Activated T-cell treated with anti-CD3 and anti-CD28 coated beads, Interleukin-2, amount 50 U/mL, for 24 hours (primary cell): ENCODE measurements at places on chromosomes 3 and 15.

- DNase-seq, result no peak
Measured at GRCh38 chr3:21938267-21938681, 187.3 kb upstream of the ZNF385D start.

DNA sequence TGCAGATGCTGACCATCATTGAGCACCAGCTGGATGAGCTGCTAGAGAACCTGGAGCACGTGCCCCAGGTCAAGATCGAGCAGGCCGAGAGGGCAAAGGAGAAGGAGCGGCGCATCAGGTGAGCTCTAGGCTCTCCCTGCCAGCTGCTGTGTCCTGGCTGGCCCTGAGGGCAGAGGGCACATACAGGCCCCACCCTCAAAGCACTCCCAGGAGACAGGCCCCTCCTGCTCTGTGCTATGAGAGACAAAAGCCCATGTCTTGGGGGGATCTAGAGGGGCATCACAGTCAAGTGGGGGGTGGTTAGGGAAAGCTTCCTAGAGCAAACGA is 39.5 kb downstream of the CFAP100 start:
- DNase-seq, result no peak

GRCh38 chr3:23067116-23067515 is 136.0 kb upstream of the UBE2E2 start:
- DNase-seq, result no peak

GRCh38 chr3:27293939-27294338 is 75.2 kb downstream of the NEK10 start:
- DNase-seq, result no peak

GRCh38 chr3:111627092-111627491 is 31.9 kb upstream of the ZBED2 start:
- DNase-seq, result no peak

- no peak for DNase-seq
Measured at GRCh38 chr15:25741256-25741580, 121.9 kb downstream of the ATP10A start.

DNA sequence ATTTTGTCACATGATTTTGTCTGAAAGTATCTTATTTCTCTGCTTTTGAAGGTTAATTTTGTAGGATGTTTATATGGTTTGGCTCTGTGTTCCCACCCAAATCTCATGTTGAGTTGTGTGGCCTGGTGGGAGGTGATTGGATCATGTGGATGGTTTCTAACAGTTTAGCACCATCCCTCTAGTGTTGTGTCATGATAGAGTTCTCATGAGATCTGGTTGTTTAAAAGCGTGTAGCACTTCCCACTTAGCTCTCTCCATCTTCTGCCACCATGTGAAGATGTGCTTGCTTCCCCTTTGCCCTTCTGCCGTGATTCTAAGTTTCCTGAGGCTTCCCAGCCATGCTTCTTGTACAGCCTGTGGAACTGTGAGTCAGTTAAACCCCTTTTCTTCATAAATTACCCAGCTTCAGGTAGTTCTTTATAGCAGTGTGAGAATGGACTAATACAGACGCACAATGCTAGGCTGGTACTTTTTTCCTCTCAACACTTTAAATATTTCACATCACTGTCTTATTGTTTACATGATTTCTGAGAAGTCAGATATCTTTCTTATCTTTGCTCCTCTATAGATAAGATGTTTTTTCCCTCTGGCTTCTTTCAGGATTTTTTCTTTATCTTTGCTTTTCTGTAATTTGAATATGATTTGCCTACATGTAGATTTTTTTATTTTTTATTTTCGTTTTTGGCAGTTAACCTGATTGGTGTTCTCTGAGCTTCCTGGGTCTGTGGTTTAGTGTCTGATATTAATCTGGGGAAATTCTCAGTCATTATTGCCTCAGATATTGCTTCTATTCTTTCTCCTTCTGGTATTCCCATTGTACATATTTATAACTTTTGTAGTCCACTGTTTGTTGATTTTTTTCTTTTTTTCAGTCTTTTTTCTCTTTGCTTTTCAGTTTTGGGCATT is 22.2 kb downstream of the BTD start:
- no peak for DNase-seq

GRCh38 chr15:30990446-30991254 is 778 bp downstream of the MTMR10 start:
- no peak for DNase-seq

DNA sequence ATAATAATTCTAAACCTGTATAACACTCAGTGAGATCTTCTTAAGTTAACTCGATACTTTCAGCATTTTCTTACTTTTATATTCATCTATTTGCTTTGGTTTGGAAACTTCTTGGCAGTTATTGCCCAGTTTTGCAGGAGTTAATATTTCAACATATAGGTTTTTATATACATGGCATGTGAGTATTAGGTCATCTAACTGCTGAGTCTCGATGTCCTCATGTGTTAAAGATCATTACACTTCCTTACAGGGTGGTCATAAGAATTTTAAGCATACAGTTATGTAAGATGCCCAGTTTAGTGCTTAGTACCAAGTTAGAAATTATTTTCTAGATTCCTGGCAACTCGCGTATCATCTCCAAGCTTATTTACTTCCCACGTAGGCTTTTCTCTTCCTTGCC is 62.9 kb downstream of the TMEM39A start:
- no peak for DNase-seq

DNA sequence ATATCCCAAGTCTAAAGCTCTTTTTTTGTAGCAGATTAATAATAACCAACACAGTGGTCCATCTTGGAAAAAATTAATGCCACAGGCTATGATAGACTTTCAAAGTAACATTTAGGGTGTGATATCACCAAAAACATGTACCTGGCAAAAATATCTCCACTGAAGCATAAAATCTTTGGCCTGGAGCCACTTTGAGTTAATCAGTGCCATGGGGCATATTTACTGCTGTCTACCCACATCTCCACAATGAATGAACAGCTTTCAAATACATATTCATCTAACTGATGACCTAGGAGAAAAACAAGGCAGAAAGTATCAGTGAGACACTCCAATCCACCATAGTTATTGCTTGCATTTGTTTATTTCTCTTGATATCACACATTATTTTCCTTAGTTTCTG is 296.0 kb upstream of the MDFIC2 start:
- DNase-seq, result no peak

- no peak for DNase-seq
Measured at GRCh38 chr3:153137626-153138025, 24.4 kb upstream of the RAP2B start.

DNA sequence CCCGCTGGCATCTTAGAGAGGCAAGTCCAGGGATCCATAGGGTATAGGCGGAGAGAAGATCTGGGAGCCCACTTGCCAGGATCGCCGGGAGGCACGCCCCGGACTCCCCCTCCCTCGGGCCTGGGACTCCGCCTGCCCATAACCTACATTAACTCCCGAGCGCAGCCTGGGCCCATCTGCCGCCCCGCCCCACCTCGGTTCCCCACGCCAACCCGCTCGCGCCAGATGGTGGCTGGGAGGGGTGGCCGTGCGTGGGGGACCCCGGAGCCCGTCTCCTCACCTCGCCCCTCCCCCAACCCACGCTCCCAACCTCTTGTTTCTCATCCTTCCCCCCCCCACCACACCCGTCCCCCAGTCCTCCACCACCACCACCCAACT is 1.7 kb upstream of the DLL4 start:
- DNase-seq, result no peak

- no peak for DNase-seq
Measured at GRCh38 chr15:96162322-96162721, 168.2 kb upstream of the NR2F2 start.

- DNase-seq, result no peak
Measured at GRCh38 chr15:82714016-82714415, 4.3 kb upstream of the AP3B2 start.

GRCh38 chr3:71652781-71653413 is 69.4 kb upstream of the FOXP1 start:
- DNase-seq, result no peak

- no peak for DNase-seq
Measured at GRCh38 chr3:58633157-58633865, 33.3 kb downstream of the FAM3D start.

DNA sequence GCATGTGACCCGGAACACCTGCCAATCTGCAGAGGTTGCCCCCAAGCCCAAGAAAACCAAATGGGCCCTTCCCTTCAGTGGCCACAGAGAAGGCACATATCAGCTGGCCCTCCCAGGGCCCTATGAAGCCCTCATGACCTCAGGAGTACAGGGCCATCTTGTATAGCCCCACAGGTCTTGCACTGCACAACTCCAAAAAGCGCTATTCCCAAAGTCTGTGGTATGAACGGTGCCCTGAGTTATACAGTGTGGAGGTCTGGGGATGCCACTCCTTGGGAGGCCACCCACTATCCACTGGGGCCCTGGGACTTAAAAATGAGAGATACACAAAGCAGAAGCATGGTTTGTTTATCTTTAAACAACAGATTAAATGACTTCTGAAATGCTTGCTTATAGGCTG is 61.5 kb downstream of the CAPN7 start:
- DNase-seq, result no peak

DNA sequence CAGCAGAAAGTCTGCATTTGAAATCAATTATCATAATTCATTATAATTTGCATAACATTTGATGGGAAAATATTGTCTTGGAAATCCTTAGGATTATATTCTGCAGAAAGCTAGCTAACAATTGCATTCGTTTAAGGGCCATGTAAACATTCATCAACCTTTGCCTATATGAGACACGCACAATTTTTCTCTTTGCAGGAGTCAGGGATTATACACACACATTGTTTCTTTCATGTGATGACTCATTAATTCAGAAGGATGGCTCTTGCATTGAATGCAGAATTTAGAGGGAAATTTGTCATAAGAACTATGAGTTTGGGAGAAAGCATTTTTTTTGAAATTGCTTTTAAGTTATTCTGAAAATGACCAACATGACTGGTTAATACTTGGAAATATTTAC is 844.7 kb downstream of the DIPK2A start:
- DNase-seq, result no peak

DNA sequence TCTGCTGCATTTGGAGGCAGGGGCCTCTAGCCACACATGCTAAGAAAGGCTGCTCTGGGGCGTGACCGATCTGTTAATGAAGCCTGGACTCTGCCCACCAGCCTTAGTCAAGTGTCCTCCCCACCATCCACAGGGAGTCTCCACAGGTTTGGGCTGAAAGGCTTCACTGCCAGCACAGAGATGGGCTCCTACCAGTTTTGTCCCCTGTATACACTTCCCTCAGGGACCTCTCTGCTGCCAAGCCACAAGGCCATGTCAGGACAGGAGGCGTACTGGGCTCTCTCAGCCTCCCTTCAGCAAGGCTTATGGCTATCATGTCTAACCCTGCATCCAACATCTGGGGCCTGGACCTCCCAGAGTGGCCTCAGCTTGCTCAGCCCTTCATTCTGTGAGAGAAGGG is 23.5 kb downstream of the KIF9 start:
- DNase-seq, result no peak

- peak; percentile 54 for DNase-seq
Measured at GRCh38 chr3:71681224-71681668, 44.0 kb downstream of the EIF4E3 start.

DNA sequence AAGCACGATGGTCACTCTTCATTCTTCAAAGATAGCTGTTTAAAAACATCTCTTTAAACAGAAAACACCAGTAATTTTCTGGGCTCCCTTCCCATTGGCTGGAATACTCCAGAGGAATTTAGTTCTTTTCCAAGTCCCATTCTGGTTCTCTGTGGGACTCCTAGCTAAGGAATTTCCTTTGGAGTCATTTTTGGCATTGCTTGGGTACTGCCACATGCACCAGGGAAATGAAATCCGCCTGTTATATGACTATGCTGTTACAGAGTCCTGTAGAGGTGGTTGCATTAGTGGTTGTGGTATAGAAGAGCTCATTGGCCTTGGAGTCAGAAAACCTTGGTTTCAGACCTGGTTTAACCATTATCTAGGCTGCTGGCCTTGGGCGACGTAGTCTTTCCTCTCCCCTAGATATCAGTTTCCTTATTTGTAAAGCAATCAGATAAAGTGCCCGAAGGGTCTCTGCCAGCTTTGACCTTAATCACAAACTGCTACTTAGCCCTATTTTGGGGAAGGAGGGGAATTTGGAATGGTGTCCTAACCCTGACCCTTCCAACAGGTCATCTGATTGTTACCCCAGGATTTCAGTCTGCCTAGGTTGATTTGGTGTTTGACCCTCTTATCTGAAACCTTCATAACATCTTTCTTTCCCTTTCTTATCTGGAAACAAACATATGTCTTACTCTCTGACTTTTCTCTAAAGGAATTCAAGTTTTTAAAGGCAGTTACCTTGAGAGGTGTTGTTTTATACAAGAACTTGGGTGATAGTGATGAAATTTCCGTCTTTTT is 13.4 kb downstream of the RTP1 start:
- no peak for DNase-seq

- DNase-seq, result no peak
Measured at GRCh38 chr3:128910006-128910405, 30.6 kb downstream of the ACAD9 start.

DNA sequence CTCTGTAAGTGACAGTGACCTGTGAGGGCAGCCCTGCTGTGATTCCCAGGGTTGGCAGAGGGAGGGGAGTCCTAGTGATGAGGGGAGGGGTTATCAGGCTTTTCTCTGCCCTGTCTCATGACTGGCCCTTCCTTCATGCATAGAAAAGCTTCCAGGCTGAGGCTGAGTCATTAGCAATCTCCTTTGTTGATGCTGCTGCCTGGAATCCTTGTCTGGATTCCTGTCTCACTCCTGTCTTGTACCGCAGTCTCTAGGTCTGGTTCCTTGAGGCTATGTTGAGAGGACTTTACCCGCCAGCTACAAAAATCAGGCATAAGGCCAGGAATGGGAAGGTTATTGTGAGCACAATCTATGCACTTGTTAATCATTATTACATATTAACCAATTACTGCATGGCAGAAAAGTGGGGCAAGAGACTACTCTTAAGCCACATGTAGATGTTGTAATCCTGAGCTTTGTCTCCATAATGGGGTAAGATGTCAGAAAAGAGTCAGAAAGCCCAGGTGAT is 7.2 kb downstream of the KLHL6 start:
- DNase-seq, result no peak

DNA sequence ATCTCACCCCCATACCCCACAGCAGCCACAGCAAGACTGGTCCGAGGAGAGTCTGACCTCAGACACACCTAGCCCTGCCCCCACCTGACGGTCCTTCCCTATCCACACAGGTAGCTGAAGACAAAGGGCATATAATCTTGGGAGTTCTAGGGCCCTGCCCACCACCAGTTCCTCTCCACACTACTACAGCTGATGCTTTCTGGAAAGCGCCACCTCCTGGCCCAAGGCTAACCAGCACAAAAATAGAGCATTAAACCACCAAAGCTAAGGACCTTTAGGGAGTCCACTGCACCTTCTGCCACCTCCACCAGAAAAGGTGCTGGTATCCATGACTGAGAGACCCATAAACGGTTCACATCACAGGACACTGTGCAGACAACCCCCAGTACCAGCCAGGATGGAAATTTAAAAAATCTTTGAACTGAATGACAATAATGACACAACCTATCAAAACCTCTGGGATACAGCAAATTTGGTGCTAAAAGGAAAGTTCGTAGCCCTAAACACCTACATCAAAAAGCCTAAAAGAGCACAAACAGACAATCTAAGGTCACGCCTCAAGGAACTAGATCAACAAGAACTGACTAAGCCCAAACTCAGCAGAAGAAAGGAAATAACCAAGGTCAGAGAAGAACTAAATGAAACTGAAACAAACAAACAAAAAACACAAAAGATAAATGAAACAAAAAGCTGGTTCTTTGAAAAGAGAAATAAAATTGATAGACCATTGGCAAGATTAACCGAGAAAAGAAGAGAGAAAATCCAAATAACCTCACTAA is 122.1 kb upstream of the TPRG1 start:
- no peak for DNase-seq

- no peak for DNase-seq
Measured at GRCh38 chr15:31377030-31377429, 50.4 kb downstream of the KLF13 start.
